ENCODE measurements at places on chromosomes 5 and 9.

- DNase-seq, result no peak
Measured at GRCh38 chr5:157290981-157291711, 25.2 kb downstream of the CYFIP2 start.

GRCh38 chr5:158987231-158987630, 112.5 kb downstream of the EBF1 start:
- DNase-seq, result no peak

DNA sequence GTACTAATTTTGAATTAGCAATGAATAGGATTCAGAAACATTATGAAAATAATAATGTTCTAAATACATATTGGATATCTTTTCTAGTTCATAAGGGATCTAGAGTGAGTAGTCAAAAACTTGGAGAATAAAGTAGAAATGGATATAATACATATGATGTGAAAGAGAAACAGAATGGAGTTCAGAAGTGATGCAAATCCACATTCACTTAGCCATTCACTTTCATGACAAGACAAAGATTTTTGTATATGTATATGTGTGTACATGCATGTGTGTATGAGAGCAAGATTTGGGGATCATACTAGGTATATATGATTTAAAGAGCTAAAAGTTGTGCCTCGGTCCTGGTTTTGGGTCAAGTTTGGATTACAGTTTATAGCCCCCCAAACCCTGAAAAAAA, 34.1 kb downstream of the TMEM252 start:
- no peak for DNase-seq

- DNase-seq, result no peak
Measured at GRCh38 chr5:21823588-21823987, 1029.6 kb downstream of the CDH12 start.

DNA sequence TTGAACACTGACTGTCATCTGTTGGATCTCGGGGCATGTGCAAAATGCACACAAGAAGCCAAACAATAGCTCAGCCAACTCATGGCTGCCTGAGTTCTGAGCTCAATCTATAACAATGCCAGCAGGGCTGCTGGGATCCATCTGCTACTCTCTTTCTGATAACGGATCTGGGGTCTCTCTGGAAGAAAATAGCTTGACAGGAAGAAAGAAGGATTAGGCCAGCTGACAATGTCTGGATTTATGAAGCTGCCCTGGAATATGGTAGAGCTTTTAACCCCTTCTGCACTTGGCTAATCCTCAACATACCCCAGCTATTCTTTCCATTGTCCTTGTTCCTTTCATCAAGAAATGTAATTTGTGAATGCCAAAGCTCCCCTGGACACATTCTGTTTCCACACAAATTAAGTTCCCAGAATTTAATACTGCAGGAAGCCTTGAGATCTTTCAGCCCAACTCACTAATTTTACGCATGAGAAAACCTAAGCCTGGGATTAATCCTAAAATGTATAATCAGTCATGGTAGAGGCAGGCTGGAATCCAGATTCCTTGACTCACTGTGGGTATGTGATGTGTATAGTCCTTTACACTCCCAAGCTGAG, 62.7 kb upstream of the PCA3 start:
- no peak for DNase-seq

DNA sequence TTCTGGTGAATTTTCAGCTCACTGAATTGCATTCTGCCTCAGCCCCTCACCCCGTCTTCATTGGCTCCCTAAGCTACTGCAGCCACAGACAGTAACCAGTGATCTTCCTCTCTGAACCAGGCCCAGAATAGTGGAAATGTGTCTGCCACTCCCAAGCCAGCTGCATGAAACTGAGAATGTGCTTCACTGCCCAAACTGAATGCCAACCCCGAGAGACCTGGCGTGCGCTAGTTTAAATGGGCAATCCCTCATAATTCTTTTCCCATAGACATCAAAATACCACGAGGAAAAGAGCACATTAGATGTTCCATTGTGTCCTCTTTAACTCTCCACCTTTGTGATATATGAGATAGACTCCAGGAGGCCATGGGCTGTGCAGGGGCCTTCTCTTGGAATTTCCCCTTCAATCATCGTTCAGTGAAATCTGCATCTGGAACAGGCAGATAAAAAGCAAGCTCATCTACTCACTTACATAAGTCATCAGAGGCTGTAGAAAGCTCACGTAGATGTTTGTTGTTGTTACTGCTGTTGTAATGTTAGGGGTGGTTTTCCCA, 320.2 kb downstream of the NFIB start:
- no peak for DNase-seq

DNA sequence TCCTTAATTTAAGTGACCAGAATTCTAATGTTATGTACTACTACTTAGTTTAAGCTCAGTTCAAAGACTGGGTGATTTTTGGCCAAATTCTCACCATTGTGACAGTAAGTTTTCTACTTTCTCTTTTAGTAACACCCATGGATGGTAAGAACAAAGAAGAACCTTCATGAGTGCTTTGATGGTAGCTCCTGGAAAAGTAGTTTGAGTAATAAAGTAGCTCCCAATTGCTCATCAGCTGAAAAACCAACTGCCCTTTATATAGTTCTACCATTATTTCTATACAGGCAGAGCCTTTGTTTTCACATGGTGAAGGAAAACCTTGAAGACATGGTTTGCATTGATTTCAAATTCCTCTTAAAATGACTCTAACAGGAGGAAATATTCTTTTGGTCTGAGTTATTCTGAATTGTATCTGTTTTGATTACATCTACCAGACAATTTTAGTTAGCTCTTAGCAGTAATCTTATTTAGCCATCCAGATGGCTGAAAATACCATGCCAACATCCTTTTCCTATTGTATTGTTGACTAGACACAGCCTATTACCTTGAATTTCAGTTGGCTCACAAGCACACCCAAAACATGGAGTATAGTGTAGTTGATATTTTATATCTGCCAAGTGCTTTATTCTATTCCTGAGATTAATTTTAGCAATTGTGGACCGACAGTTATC, 23.7 kb upstream of the STARD4 start:
- no peak for DNase-seq

GRCh38 chr5:136039202-136039601, 10.4 kb downstream of the TGFBI start:
- DNase-seq, result no peak

DNA sequence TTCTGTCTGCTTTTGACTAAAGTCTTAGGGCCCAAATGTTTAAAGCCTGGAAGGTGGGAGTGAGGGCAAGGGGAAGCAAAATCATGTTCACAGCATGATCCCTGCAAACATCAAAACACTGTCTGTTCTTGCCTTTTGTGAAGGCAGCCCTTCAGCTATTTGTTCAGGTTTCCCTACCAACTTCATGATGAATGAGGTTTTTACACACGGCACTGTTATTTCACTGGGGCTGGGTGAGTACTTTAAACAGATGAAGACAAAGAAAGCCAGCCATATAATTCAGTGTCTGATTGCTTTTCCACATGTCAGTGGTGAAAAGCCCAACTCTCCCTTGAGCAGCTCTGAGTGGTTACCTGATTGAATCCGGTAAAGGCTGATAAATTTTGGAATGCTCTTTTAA, 224.7 kb upstream of the GRAMD2B start:
- DNase-seq, result no peak

GRCh38 chr5:30337084-30337573, 856.4 kb upstream of the CDH6 start:
- no peak for DNase-seq

- DNase-seq, result no peak
Measured at GRCh38 chr5:72270037-72270436, 50.0 kb downstream of the MRPS27 start.

DNA sequence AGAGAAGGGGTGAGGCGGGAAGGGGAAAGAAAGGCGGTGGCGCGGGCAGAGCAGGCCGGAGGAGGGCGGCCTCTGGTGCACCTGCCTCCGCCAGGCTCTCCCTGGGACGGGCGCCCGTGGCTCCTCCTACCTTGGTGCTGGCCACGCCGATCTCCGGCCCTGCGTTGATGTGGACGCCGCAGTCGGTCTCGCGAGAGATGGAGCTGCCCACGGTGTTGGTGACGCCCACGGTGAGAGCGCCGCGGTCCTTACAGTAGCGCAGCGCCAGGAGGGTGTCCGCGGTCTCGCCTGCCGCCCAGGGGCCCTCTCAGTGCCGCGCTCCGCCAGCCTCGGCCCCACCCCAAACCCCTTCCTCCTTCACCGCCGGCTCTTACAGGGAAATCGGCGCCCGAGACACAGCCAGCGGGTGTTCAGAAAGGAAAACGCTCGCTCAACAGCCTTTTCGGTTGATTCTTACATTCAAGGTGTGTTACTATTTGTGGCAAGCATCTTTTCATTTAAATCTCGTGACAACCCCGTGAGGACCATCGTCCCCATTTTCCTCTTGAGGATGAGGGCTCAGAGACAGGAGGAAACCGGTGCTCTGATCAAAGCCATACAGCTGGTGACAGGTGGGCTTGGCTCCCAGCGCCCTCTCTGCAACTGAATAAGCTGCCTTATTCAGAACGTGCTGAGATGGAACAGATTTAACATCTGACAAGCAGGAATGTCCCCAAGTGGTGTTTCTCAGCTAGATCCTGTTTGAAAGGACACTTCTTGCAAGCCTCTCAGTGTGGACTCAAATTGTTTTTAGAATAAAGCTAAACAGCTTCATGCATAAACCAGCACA, 22.0 kb upstream of the MAPK9 start:
- DNase-seq, result peak; percentile 74

DNA sequence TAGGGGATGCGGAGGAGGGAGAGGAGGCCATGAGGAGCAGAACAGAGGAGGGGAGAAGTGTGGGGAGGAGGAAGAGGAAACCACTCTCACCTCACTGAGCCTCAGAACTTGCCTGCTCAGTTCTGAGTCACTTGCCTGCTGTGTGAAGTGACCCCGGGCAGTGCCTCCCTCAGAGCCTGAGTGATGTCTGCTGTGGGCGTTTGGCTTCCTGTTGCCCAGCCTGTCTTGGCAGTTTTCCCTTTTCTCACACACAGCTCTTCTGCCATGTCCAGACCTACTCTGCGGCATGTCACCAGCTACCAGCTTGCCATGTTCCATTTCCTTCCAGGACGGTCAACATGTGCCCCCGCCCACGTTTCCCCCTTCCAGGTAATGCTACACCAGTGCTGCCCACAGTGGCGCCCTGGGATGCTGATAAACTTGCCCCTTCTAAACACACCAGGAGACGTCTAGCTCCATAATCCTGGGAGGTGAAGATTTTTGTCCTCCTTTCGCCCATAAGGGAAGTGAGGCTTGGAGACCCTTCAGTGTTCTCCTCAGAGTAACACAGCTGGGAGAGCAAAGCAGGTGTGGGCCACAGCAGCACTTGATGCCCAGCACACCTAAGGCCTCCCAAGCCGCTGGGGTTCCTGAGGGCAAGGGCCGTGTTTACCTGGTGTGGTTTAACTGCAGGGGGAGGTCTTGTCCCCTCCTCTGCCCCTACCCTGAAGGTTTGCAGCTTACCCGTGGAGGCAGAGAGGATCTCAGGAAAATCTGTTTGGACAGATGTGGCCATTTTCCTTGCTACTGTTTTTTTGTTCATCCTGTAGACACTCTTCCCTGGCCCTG, 63.8 kb upstream of the RNF130 start:
- DNase-seq, result peak; percentile 34

- no peak for DNase-seq
Measured at GRCh38 chr5:178350361-178351220, 118.0 kb upstream of the PHYKPL start.

DNA sequence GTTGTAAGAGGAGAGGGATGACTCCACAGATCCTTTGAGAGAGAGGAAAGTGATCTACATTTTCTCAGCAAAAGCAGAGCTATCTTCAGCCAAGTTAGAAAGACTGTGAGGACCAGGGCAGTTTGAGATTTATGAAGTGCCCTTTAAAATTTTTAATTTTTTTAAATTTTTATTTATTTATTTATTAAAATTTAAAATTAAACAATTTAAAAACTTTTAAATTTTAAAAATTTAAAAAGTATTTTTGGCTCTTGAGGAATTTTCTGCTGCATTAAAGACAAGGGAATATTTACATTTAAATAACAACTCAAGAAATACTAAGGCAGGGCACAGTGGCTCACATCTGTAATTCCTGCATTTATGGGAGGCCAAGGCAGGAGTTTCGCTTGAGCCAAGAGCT, 30.4 kb upstream of the OCLN start:
- no peak for DNase-seq

DNA sequence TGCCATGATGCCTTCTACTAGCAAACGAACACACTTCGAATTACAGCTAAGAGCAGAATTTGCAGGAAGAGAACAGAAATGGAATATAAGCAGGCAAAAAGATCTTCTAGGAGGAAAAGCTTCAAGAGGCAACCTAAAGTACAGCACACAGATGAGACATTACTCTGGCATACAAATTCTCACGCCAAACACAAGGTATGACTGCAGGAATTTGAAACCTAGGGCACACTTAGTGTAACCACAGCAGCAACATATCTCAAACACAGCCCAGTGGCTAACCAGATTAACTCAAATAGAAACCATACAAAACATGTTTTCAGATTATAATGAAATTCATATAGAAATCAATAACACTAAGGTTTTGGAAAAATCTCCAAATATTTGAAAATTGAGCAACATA, 481.0 kb upstream of the RGMB start:
- DNase-seq, result no peak

DNA sequence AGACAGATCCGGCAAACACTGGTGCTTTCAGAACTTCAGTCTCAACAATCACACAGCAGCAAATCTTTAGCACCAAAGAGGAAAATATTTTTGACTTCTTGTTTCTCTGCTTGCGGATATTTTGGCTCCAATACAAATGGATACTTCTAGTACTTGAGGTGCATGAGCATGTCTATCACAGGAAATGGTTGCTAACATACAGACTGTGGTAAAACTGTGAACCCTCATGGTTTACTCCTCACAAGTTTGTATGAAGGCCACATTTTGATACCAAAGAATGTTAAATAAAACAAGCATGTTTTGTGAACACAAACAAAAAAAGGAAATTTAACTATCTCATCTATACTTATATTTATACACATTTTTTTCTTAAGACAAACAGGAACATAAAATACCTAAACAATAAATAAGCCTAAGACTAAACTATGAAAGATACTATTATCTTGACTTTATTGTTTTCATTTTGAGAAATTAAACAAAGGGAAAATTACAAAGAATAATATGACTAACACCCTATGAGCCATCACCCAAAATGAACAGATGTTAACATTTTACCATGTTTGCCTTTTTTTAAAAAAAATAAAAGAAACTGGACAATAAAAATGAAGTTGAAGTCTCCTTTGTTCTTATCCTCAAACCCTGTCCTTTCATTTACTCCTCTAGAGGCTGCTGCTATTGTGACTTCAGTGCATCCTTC, 135.0 kb upstream of the LHFPL2 start:
- DNase-seq, result no peak

GRCh38 chr5:149299451-149300054, 27.9 kb downstream of the AFAP1L1 start:
- no peak for DNase-seq

- no peak for DNase-seq
Measured at GRCh38 chr5:107533910-107534876, 136.5 kb downstream of the EFNA5 start.

DNA sequence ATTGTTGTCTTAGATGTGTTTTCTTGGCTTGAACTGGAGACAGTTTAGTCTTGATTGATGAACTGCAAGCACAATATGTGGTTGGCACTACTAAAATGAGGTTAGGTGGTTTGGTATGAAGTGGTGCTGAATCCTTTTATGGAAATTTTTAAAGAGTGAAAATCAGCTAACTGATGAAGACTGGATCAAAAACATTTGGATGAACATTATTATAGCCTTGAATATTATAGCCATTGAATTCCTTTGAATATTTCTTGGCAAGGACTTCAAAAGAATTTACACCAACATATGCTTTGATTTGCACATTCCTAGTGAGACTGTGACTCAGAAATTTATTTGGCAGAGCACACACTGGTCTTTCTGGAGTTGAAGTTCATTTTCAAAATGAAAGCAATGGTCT, 318.3 kb downstream of the CHSY3 start:
- DNase-seq, result no peak

Measured in activated T-cell treated with anti-CD3 and anti-CD28 coated beads for 48 hours (primary cell).